ENCODE measurements at places on chromosomes 1 and 21.

- DNase-seq, result no peak
Observed at GRCh38 chr1:28266920-28267322, 7.6 kb downstream of the SESN2 start.

DNA sequence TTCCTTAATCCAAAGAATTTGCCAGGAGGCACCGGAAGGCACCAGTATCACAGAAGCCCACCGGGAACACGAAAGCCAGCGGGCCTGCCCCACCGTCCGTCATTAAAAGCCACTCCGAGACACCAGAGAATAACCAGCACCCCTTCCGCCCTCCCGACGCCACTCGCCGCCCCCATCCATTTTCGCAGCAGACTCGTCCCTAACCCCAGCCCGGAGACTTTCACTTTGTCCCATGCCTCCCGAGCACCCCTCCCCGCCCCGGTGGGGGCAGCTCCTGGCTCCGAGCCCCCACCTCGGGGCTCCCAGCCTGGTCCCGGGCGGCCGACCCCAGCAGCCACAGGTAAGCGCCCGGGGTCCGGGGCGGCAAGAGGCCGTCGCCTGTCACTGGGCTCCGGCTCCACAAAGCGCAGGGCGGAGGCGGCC is 105.4 kb downstream of the SLC45A1 start:
- DNase-seq, result no peak

GRCh38 chr1:88935522-88936222 is 44.3 kb upstream of the GTF2B start:
- DNase-seq, result peak; percentile 43

GRCh38 chr1:160124705-160125478 is 9.3 kb downstream of the ATP1A2 start:
- DNase-seq, result no peak

DNA sequence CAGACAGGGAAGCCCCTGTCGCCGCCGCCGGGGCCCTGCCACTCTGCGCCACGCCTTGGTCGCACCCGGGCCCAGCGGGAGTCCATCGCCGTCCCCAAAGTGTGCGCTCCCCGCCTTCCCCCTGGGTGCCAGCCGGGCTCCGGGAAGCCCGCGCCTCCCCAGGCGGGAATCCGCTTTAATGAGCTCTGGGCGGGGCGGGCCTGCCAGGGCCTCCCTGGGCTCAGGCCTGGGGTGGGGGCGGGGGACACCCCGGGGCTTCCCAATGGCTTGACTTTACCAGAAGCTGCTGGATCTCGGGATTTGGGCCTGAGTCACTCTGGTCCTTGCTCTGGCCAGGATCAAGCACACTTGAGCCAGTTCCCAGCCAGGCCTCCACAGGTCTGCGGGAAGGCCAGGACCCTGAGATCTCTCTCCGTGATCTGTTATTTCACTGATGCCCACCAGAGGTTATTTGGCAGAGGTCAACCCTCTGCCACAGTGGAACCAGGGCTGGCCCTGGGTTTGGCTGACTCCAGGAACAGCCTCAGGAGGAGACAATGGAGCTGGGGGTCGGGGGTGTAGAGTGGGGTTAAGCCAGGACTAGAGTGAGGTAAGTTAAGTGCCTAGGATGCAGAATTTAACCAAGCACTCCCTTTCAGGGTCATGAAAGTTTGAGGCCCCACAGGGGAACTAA is 178.4 kb upstream of the EDN2 start:
- no peak for DNase-seq

Data from muscle of leg (tissue), 16 donors.